SK-N-DZ (cell line): ENCODE measurements at places on chromosomes 3 and 15.

GRCh38 chr15:100438570-100438969 lies 90.2 kb downstream of the CERS3 start:
- DNase-seq, result peak; percentile 52

DNA sequence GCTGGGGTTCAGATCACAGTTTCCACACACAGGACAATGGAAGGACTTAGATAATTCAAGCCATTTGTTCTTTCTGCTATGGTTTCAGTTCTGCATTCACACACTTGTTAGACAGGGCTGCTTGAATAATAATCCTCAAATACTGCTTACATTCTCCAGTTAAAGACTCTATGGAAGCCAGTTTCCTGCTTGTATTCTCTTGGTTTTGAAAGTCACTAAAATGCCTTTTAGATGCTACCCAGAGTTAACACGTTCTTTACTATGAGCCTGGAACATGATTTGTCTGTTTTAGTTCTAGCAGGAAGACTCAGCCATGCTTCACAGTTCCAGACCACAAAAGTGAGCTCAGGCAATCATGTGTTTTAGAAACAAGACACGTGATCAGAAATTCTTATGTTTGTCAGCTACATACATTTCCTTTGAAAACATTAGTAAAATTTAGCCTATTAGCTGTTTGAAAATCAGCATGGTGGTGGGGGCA lies 152.4 kb downstream of the LEKR1 start:
- DNase-seq, result no peak

- DNase-seq, result no peak
These were observed 51.9 kb downstream of the NKIRAS1 start for GRCh38 chr3:23864931-23865330.

DNA sequence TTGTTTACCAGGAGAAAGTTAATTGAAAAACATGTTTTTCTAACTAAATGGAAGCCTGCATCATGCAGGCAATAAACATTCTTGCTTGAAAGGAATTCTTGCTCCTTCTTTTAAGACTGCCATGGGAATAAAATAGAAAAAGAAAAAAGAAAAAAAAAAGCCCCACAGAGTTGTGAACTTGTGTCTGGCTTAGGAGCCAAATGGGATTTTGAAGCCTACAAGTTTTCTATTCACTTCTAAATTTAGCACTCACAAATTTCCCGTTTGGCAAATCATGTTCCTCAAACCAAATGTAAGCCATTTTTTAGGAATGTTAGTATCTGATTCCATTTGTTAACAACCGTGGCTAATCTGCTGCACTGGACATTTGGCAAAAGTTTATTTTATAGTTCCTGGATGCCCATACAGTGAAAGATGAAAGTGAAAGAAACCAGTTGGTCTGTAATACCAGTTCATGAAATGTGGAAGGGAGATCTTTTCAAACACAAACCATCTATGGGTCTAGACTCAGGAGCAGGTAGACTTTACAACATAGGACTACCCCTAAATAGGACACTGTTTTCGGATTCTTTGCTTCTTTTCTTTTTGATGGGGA lies 133.8 kb upstream of the GMNC start:
- no peak for DNase-seq

DNA sequence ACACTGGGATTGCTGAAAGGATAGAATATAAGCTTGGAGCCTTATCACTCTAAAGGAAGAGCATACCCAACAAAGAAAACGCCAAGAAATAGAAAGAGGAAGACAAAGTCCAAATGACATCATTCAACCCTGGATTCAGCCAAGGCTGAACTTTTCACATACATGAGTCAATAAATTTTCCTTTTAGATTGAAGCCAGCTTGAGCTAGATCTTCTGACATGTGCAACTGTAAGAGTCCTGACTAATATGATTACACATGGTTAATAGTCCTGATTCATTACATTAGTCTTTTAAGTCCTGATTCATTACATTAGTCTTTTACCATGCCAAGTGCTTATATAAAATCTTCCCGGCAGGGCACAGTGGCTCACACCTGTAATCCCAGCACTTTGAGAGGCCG lies 13.6 kb upstream of the DENND6A start:
- no peak for DNase-seq

DNA sequence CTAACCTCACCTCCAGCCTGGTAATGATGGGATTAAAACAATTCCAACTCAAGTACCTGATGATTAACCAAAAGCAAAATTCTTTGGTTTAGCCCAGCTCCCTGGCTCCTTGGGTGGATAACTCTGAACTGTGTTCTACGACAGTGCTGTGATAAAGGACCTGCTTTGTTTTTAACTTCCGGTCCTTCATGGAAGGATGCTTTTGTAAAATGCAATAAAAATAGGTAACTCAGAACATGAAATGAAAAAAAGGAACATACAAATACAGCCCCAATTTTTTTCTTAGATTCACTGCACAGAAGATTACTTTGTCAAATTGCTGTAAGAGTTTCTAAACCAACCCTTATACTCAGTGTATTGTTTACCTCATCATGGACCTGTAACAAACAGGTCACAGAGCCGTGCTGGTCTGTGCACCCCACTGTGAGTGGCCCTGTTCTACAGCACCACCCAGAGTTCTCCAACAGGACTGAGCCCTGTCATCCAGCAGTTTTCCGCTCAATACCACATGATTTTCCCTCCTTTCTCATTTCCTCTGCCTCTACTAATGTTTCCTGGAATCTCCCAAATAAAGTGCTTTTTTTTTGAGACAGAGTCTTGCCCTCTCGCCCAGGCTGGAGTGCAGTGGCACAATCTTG lies 4.9 kb upstream of the PCYT1A start:
- DNase-seq, result no peak

GRCh38 chr15:64808785-64809453 lies 16.5 kb downstream of the PIF1 start:
- DNase-seq, result no peak

- no peak for DNase-seq
These were observed 166.4 kb upstream of the PROK2 start for GRCh38 chr3:71951361-71951760.

DNA sequence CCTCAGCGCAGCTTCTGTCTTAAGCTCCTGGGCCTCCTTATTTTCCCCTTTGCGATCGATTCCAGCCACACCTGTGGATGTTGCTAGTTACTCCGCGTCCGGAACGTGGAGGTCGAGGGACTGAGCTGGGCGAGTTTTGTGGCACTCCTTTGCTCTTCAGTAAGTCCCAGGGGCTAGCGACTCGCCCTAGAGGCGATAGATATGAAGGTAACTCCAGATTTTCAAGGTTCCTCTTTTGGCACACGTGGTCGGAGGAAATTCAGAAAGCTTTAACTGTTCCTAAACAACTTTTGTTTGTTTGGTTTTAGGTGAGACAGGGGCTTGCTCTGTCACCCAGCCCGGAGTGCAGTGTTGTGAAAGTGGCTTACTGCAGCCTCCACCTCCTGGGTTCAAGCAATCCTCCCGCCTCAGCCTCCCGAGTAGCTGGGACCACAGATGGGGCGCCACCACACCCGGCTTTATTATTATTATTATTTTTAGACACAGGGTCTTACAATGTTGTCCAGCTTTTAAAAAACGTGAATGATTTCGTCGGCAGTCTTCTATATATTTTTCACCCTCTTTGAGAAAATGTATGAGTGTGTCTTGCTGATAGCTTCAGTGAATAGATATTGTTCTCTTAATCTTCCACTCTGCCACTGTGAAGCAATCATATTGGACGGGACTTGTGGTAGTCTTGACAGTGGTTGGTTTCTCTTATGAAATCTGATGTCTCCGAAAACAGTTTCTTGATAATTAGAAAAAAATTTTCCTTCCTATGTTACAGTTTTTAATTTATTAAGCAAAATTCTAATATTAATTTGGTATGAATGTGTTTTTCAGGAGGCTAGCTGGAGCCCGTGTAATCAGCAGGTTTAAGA lies 785 bp downstream of the MFSD1 start:
- no peak for DNase-seq

- DNase-seq, result no peak
These were observed 57.9 kb upstream of the EPHA6 start for GRCh38 chr3:96756516-96756915.

DNA sequence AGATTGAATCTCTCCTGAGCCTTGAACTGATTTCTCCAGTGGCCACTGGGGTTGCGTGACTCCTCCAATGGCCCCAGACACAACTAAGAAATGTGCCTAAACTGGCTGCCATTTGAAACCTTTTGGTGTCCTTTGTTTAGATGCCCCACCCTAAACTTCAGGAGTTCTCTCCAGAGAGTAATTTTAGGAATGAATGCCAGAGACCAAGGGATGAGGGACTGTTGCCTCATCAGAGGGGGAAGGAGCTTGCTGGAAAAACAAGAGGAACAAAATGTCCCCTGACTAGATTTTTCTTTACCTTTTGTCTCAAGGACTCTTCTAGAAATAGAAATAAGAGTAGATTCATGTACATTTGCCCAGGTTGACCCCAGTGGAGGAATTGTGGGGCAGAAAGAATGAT lies 8.1 kb upstream of the ADPRH start:
- DNase-seq, result no peak

DNA sequence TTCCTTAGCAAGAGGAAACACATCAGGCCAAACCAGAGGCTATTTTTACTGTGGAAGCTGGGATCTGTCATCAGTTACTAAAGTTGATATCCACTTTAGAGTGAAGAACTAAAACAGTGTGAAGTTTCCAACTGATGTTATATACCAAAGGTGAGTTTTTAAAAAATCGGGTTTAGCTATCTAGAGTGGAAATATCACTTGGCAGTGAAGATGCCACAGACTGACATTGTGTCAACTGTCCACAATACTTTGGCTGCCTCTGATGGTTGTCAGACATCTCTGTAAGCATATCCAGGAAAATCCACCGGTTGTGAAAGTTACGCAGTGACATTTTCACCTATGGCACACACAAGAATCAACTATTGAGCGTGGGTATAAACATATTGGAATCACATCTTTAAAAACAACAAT lies 9.2 kb downstream of the ZIC1 start:
- no peak for DNase-seq

GRCh38 chr3:45943207-45943846 lies at the start of gene CXCR6:
TSS of gene CXCR6 (plus strand) at chr3:45943464. CDS start at chr3:45946482, 3,018 bp downstream.
- no peak for DNase-seq

DNA sequence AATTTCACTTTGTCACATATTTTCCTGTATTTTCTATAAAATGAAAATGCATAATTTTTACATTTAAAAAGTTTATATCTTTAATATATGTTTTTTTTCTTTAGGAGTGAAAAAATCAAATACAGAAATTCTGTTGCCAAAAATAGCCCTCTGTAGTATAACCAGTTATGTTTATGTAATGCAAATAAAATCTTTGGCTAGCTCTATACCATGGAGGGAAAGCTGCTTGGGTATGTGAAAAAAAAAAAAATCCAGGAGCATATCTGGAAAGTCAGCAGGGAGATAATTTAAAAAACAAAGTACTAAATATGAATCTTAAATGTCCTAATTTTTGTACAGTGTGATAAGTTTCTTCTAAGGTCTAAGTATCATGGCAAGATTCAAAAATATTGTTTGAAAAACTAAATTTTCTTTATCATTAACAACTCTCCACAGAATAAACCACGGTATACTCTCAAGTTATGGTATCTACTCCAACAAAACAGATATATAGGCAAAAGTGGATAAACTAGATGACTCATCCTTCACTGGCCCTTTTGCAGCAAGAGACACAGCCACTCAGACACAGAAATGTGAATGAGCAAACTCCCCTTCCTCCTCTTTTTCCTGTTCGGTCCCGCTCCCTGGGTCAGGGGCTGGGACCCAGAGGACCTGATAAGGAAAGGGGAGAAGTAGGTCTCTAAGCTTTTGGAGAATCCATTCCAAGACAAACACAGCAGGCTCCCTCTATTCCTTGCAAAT lies 66.6 kb downstream of the PDZRN3 start:
- DNase-seq, result no peak

GRCh38 chr3:18546632-18547031 lies 121.5 kb upstream of the SATB1 start:
- no peak for DNase-seq

GRCh38 chr3:65245133-65246063 lies 557.6 kb upstream of the ADAMTS9 start:
- peak; percentile 30 for DNase-seq
